ENCODE measurements at places on chromosomes 6 and 20. TPM values are rescaled to one million over a fixed set of nuclear protein-coding genes. Genes with fewer than 3 reads are reported as not detected.

DNA sequence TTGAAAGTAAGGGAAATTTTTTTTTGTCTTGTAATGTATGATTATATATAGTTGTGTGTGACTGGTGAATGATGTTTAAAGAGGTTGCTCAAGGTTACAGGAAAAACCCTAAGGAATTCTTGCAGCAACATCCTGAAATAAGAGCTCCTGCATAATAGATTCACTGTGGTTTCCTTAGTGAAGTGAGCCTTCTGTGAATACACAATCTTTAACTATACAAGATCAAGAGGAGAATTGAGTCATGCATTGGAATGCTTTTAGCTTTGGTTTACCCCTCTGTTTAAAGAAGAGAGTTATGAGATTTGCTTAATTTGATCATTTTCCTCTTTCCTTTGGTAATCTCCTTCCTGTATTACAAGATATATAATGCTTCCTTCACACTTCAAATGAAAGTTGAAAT is 141.6 kb upstream of the EYA4 start:
- no peak for DNase-seq

- DNase-seq = no peak
Measured at GRCh38 chr20:63322933-63323273, 29.9 kb downstream of the COL20A1 start.

DNA sequence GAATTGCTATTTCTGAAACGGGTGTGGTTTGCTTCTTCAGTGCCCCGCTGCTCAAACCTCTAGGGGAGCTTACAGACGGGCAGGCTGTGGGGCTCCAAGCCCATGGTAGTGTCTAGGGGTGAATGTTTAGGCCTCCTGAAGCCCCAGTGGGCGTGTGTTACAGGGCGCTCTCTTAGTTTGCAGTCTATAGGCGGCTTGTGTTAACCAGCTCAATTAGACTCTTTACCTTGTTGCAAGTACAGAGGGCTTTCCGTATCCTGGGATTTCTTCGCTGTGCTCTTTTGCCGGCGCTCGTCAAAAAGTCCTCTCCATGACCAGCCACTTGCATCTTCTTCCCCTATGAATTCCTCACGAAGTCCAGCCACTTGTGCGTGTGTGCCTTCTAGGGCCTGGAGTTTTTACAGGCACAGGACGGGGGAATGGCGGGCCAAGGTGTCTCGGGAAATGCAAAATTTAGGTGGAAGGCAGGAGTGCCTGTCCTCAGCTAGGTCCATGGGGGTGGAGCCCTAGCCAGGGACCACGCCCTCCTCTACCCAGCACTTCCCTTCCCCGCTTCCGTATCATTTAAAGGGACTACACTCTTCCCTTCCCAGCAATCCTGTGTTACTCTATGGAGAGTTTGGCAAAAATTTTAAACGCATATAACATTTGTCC is 94.5 kb downstream of the HTR1B start:
- DNase-seq = no peak

DNA sequence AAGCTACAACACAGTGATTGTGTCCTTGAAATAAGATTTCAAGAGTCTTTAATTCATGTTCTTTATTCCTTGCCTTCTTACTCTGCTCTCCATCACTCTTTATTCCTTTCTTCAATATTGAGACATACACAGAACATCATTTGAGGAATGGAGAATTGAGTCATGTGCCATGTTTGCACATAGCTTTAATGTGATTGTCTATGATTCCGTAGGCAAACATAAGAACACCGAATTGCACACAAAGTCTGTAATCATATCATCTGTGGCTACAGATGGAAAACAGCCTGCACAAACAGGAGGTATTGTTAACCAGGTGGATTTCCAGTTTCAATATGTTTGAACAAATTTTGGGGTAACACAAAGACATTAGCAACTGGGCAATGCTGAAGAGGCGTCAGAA is 571.6 kb upstream of the GJE1 start:
- DNase-seq = no peak

The NFATC2 gene
- polyA plus RNA-seq = 4.5 TPM

The KHDRBS2 gene
- polyA plus RNA-seq = not detected

The TASP1 gene
- polyA plus RNA-seq = 6.6 TPM
